ENCODE measurements at places on chromosomes 1 and 21. TPM values are rescaled to one million over a fixed set of nuclear protein-coding genes. Genes with fewer than 3 reads are reported as not detected.

The CYP4A11 gene
- total RNA-seq, result not detected

The BMP8B gene
- under 0.01 TPM for total RNA-seq

The AIRE gene
- total RNA-seq, result not detected

The SFN gene
- total RNA-seq, result 0.16 TPM

The LCE3E gene
- not detected for total RNA-seq

The MNDA gene
- total RNA-seq, result not detected

The ZBTB37 gene
- total RNA-seq, result 6.2 TPM

The LINGO4 gene
- not detected for total RNA-seq

The SEC16B gene
- total RNA-seq, result 1.8 TPM

Data from bladder microvascular endothelial cell (primary cell).